ENCODE measurements at places on chromosomes 13 and 19.

- DNase-seq, result no peak
Measured at GRCh38 chr19:38425222-38425809, 703 bp downstream of the RASGRP4 start.

DNA sequence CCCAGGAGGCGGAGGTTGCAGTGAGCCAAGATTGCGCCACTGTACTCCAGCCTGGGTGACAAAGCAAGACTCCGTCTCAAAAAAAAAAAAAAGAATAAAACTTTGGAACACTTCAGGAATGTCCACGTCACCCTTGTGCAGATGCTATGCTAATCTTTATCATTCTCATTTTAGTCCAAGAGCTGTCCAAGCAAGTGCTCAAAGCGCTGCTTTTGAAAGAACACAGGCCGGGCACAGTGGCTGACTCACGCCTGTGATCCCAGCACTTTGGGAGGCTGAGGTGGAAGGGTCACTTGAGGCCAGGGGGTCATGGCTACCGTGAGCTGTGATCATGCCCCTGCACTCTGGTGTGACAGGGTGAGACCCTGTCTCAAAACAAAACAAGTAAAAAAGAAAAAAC lies 11.1 kb upstream of the UQCR11 start:
- DNase-seq, result no peak

- no peak for DNase-seq
Measured at GRCh38 chr19:39951686-39952085, 17.3 kb upstream of the FCGBP start.

GRCh38 chr19:42498169-42498757 lies 30.0 kb downstream of the CEACAM1 start:
- no peak for DNase-seq

DNA sequence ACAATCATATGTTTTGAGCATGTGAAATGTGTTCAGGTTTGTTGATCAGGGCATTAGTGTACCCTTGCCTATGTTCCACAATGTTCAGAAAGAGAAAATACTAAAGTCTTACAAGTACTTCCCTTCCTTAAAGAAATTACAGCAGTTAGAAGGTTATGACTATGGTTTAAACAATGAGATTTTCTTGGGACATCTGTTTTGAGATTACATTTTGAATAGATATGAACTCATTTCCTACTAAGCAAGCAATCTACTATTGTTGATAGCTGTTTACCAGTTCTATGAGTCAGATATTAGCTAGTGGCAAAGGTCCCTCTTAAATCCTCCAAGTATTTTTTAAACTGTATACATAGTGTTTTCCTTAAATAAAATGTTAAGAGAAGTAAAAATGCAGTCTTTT lies 241.3 kb downstream of the DACH1 start:
- DNase-seq, result no peak

- DNase-seq, result no peak
Measured at GRCh38 chr19:2536461-2536860, 60.5 kb downstream of the GADD45B start.
